IMR-90 (cell line): ENCODE measurements at places on chromosomes 4 and X. TPM values are rescaled to one million over a fixed set of nuclear protein-coding genes. Genes with fewer than 3 reads are reported as not detected.

GRCh38 chrX:36609616-36610585 lies 398.3 kb upstream of the FAM47C start:
- no peaks in the 10 kb centered on the region for H3K4me1 ChIP-seq
- H3K27me3 ChIP-seq = no peaks in the 10 kb centered on the region
- H3K4me3 ChIP-seq = no peak overlapping the region

DNA sequence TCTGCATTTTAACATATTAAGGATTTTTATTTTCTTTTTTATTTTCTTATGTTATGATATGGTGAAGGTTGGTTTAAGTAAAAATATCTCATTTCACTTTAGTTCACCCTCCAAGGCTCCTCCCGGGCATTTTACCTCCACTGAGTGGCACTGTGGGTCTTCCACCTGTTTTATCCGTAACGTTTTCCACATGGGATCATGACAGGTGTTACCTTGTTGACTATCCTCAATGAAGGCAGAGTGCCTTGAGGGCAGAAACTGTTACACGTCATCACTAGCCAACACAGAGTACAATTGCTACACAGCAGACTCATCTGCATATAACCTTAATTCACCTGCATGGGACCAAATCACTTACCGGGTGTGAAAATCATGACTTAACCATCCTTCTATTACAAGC lies 105.8 kb downstream of the GEMIN8 start:
- H3K27ac ChIP-seq = no peak overlapping the region
- DNase-seq = no peak
- no peak overlapping the region for H3K4me3 ChIP-seq
- H3K27me3 ChIP-seq = peaks cover 2% of the 10 kb centered on the region; the same call in 1 of the 2 replicates
- H3K36me3 ChIP-seq = no peaks in the 10 kb centered on the region

DNA sequence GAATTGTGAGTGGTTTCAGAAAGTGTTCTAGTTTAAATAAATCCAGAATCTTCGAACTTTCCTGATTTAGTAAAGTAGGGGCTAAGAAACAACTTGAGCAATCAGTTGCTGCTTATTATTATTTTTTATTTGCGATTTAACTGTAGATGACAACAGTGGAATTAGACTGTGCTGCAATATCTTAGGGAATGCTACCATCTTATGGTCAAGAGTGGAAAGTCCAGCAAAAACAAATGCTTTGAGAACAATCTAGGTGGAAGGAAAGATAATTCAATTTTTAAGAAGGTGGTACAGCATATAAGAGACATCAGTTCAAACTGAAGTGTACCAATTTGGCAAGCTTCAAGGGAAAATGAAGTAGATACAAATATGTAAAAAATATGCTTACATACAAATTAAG lies 73.3 kb downstream of the CYLC1 start:
- H3K27ac ChIP-seq = no peak overlapping the region
- DNase-seq = no peak
- H3K4me3 ChIP-seq = no peak overlapping the region

TEX13C gene
- not detected in 2 replicates for total RNA-seq

MMRN1 gene
- not detected in 2 replicates for total RNA-seq
